Activated T-cell treated with anti-CD3 and anti-CD28 coated beads, Interleukin-2, amount 50 U/mL, for 24 hours (primary cell): ENCODE measurements at places on chromosomes 16 and 17.

GRCh38 chr17:48494335-48494734, 36.5 kb downstream of the HOXB1 start:
- no peak for DNase-seq

- DNase-seq, result no peak
Observed at GRCh38 chr17:78667741-78668640, 90.8 kb upstream of the DNAH17 start.

GRCh38 chr17:66260275-66260674, 31.1 kb upstream of the APOH start:
- DNase-seq, result no peak

- no peak for DNase-seq
Observed at GRCh38 chr16:59213952-59214351, 479.8 kb upstream of the GOT2 start.

- DNase-seq, result no peak
Observed at GRCh38 chr17:53662608-53663007, 160.1 kb upstream of the KIF2B start.

DNA sequence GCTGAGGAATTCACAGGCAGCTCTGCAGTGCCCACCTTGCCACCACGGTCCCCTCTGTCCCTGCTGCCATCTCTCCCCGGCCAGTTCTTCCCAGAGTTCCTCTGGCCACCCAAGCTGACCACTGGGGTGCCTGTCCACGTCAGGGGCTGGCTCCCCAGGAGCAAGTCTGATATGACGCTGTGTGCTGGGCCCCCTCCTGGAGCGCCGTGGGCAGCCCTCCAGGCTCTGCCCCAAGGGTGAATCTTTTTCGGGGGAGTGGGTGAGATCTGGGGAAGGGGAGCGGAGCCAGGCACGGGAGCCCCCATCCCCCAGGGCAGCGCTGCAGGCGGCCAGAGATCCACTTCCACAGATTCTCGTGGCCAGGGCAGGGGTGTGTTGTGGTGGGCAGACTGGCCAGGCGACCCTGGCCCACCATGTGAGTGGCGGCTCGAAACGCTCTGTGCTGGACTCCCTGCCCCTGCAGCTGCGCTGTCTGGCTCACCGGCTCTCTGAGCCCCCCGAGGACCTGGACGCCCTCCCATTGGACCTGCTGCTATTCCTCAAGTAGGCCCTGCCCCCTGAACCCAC, 3.7 kb downstream of the MSLN start:
- no peak for DNase-seq

- no peak for DNase-seq
Observed at GRCh38 chr16:4339909-4340308, 11.2 kb downstream of the PAM16 start.

GRCh38 chr17:53979991-53980390, 157.3 kb downstream of the KIF2B start:
- DNase-seq, result no peak

DNA sequence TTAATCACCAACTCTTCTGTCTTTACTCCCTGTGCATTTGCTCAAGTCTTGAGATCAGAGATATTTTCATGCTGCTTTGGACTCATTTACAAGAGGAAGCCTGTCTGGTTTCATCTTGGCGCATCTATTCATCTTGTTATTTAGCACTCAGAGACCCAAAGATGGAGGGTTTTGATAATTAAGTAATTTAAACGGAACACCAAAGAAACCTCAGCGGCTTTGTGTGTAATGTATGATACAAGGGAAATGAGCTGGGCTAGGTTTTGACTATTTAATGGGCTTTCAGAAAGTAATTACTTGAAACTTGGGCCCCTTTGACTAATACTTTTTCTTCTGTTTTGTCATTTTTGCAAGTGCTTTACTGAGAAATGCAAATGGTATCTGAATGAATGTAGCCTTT, 66.2 kb upstream of the CACNG3 start:
- no peak for DNase-seq

- no peak for DNase-seq
Observed at GRCh38 chr16:17453364-17454038, 17.3 kb downstream of the XYLT1 start.

DNA sequence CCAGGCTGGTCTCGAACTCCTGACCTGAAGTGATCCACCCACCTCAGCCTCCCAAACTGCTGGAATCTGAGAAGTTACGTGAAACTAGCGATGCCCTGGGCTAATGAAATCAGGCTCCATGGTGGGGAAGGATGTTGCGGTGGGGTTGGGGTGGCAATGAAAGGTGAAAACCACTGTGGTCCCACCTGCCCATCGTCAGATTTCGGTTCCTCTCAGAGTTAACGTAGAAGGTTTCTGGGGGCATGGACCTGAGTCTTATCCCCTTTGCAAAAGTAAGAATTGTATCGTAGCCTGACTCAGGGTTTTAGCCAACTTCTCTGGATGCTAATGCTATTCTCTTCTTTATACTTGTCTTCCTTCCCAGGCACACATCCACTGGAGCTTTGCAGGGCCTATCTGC, 402.3 kb downstream of the WWOX start:
- no peak for DNase-seq

DNA sequence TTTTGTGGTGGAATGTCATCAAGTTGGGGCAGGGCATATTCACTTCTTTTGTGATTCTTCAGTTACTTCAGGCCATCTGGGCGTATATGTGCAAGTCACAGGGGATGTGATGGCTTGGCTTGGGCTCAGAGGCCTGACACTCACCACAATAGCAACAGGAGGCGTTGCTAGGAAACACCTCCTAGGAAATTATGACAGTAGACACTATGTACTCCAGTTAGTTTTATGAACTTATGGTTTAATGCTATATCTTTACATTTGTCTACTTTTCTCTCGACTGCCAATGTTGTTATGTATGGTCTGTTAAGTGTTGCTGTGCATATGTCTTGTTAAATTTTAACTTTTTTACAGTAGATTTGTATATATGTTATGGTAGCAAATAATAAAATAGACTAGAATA, 788.7 kb upstream of the GOT2 start:
- no peak for DNase-seq

- no peak for DNase-seq
Observed at GRCh38 chr17:72457712-72458111, 336.9 kb downstream of the SOX9 start.

- DNase-seq, result no peak
Observed at GRCh38 chr16:8720080-8720966, 45.9 kb downstream of the ABAT start.

- DNase-seq, result no peak
Observed at GRCh38 chr16:3726021-3726687, 8.8 kb upstream of the TRAP1 start.

GRCh38 chr16:3012828-3013420, at the start of gene CLDN9:
CLDN9 (plus strand) TSS chr16:3012923; CDS start chr16:3013363, 440 bp downstream.
- no peak for DNase-seq

DNA sequence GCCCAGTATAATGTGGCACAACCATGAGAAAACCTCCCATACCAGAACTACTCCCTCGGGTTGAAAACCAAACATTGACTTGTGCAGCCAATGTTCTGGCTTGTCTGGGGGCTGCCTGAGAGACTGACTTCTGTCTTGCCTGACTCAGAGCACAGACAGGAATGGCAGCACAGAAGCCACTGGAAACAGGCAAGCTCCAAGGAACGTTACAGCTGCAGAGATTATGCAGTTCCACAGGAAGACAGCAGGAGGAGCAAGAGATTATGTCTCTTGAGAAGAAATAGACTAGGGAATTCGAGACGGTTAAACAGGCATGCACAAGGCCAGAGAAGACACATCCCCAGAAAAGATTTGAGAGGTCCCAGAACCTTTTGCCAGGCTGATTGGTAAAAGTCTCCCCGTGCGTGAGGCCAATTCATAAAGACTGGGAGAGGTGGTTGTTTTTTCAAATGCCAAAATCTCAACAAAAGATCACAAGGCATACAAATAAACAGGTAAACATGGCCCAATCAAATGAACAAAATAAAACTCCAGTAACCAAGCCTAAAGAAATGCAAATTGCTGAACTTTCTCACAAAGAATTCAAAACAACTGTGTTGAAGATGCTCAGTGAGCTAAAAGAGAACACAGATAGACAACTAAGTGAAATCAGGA, 90.6 kb upstream of the CDH5 start:
- DNase-seq, result no peak

DNA sequence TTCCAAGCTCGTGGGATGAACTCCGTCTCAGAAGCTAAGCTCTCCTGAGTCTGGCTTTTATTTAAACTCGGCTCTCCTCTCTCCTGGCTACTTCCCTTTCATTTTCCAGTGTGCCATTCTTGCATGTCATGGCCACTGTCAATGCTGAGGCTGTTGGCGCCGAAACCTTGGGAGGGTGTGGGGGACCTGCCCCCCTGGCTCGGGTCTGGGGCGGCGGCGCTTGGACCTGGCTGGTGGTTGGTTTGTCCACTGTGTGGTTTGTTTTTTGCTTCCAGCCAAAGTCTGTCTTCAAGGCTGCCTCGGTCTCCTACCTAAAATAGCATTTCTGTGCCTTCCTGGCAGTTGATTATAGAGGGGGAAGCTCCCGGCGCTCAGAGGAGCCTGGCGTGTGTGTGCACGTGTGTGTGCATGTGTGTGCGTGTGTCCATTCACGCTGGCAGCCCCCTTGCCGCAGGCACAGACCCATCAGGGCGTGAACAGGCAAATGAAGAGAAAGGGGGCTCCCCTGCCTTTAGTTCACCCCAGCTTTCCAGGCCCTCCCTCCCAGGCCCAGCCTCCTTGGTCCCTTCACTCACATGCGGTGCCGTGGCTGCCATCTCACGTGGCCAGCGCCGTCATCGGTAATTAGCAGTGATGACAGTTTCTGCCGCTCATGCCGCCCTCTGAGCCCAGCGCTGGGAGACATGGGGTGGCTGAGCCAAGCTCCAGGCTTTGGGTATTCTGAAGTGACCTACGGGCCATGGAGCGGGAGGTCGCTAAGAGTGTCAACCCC, 179.9 kb downstream of the SEC14L1 start:
- DNase-seq, result no peak

DNA sequence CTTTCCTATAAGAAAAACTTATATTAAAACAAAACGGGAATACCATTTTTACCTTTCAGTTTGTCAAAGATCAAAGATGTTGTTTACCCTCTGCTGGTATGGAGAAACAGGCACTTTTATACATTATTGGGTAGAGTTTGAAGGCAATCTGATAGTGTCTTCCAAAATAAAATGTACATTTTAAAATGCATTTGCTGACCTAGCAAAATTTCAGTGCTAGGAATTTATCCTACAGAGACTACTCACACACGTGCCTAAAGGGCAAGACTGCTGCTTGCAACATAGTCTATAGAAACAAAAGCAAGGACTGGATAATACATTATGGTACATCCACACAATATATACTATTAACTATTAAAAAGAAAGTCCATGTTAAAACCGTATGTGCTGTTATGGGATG, 36.0 kb downstream of the COPRS start:
- DNase-seq, result no peak

GRCh38 chr16:2770057-2770951, 6.8 kb downstream of the ELOB start:
- DNase-seq, result no peak

DNA sequence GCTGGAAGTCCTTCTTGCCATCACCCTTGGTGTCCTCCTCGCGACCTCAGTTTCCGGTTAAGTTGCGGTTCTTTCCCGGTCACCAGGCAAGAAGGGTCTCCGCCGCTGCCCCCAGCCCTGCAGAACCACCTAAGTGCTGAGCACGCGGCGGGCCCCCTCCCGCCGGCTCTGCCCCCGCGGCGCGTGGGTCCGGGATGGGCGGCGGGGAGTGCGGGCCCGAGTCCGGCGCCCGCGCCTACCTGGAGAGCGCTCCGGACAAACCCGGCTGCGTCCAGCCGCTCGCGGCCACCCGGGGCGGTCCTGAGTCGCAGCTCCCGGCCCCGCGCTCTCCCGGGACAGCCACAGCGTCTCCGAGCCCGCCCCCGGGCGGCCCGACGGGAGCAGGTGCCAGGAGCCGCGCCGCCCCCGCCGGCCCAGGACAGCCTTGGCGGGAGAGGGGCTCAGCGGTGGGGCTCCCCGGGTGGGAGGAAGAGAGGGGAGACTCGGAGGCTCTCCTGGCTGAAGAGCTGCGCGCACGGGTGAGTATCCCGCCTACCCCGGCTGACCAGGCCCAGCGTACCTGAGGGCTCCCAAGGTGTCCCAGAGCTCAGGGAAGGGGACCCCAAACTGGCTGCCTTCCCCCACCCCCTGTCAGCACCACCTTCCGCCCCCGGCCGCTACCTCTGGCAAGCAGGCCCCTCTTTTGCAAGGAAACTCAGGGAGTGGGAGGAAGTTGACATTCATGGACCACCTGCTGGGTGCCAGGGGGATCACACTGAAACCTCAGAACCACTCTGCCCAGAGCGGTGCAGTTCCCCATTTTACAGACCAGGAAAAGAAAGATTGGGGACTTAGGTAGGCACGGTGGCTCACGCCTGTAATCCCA, 22.2 kb upstream of the C17orf113 start:
- peak; percentile 37 for DNase-seq

- no peak for DNase-seq
Observed at GRCh38 chr16:21260870-21261791, 17.0 kb downstream of the CRYM start.

- no peak for DNase-seq
Observed at GRCh38 chr17:27512511-27513346, 56.5 kb downstream of the KSR1 start.

GRCh38 chr16:83743241-83743640, 64.5 kb upstream of the HSBP1 start:
- DNase-seq, result no peak

DNA sequence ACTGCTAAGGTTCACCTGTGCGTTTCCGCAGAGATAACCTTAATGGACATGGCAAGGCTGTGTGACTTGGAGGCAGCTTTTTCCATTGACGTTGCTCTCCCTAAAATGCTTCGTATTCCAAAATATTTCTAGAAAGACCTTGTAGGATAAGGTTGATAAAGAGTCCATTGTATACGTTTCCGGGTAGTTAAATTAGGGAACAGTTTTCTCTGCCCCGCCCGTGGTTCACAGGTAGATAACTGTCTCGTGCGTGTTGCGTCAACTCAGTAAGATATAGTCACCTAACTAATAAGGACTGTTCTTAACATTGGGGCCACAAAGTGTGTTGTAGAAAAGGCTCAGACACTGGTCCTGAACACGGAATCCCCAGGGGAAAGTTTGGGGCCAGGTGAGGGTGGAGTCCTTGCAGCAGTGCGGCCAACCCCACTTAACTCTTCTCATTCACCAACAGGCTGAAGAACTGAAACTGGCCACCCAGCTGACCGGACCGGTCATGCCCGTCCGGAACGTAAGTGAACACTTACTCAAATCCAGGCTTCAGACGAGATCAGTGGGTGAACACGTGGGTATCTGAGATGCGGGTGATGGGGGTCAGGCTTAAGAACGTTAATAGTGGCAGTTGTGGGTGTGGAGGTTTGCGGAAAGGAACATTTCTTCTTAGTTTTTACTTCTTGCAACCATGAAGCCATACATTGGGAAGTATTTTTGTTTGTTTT, 1.6 kb downstream of the RPL13 start:
- DNase-seq, result peak; percentile 50

GRCh38 chr16:70454222-70455034, at the start of gene FCSK:
FCSK (plus strand) TSS chr16:70454595; CDS start chr16:70463191, 8,596 bp downstream.
- DNase-seq, result peak; percentile 87

DNA sequence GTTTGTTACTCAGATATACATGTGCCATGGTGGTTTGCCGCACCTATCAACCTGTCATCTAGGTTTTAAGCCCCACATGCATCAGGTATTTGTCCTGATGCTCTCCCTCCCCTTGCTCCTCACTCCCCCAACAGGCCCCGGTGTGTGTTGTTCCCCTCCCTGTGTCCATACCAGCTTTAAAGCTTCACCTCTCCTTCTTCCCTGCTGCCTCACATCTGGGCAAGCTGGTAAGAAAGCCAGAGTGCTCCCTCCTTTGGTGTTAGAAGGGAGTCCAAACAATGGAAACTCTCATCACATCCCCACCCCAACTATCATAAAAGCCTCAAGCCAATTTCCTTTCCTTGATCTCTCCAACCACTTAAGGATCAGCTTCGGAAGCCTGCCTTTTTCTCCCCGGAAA, 1115.6 kb upstream of the GOT2 start:
- no peak for DNase-seq
